ENCODE measurements at places on chromosomes 7 and 10. TPM values are rescaled to one million over a fixed set of nuclear protein-coding genes. Genes with fewer than 3 reads are reported as not detected.

Gene COL28A1
- 2.7 TPM for polyA plus RNA-seq

Gene PRPF18
- polyA plus RNA-seq: 24.4 TPM

Gene HGF
- polyA plus RNA-seq: 2.6 TPM

Gene RSPH10B
- polyA plus RNA-seq: not detected

Gene ARHGEF5
- polyA plus RNA-seq: 15.2 TPM

Gene MNX1
- not detected for polyA plus RNA-seq

Gene SPDYE3
- polyA plus RNA-seq: not detected

Gene ABCB4
- polyA plus RNA-seq: 2.0 TPM

Gene FEZF1
- not detected for polyA plus RNA-seq

Gene ADRB1
- 1.4 TPM for polyA plus RNA-seq

Gene SPACDR
- polyA plus RNA-seq: not detected

Gene PRPS1L1
- polyA plus RNA-seq: not detected

Gene UTF1
- not detected for polyA plus RNA-seq

Gene ETV1
- polyA plus RNA-seq: 2.0 TPM

Gene CRYGN
- not detected for polyA plus RNA-seq

Gene SEMA3A
- polyA plus RNA-seq: 0.34 TPM

Gene MACROH2A2
- polyA plus RNA-seq: 16.8 TPM

Gene PIP
- not detected for polyA plus RNA-seq

Gene ASB10
- 0.22 TPM for polyA plus RNA-seq

Gene CLDN15
- polyA plus RNA-seq: 13.3 TPM

Gene PAX4
- not detected for polyA plus RNA-seq

Gene GJD4
- not detected for polyA plus RNA-seq

Gene HYAL4
- polyA plus RNA-seq: 0.24 TPM

Gene ABCC2
- polyA plus RNA-seq: 15.4 TPM

Gene DNAJC12
- polyA plus RNA-seq: 33.9 TPM

Gene DNAJB6
- polyA plus RNA-seq: 86.8 TPM

Gene PNLIPRP1
- polyA plus RNA-seq: not detected

Gene PAPOLB
- polyA plus RNA-seq: not detected

Gene CTAGE4
- polyA plus RNA-seq: 4.2 TPM

Gene PODXL
- polyA plus RNA-seq: 150 TPM

Gene CDHR3
- 3.6 TPM for polyA plus RNA-seq

Gene AKR1C4
- polyA plus RNA-seq: not detected

Gene SPDYE16
- polyA plus RNA-seq: not detected

Gene PPP1R9A
- polyA plus RNA-seq: 2.6 TPM

Gene WNT8B
- 0.60 TPM for polyA plus RNA-seq

Gene CREB5
- polyA plus RNA-seq: 3.4 TPM

Gene CNTNAP2
- polyA plus RNA-seq: 0.06 TPM

Gene BBS9
- 9.0 TPM for polyA plus RNA-seq

Gene METTL2B
- 11.8 TPM for polyA plus RNA-seq

Gene ITPRID1
- not detected for polyA plus RNA-seq

Gene STK17A
- polyA plus RNA-seq: 12.8 TPM

Gene TAS2R41
- not detected for polyA plus RNA-seq

Gene MMD2
- polyA plus RNA-seq: not detected

Gene ECHDC3
- polyA plus RNA-seq: 132 TPM

Gene SPDYE5
- polyA plus RNA-seq: not detected

Gene ELN
- 14.9 TPM for polyA plus RNA-seq
